ENCODE measurements at places on chromosomes 7 and 10. TPM values are rescaled to one million over a fixed set of nuclear protein-coding genes. Genes with fewer than 3 reads are reported as not detected.

GRCh38 chr10:7199152-7199760 lies 211.6 kb downstream of the SFMBT2 start:
- H3K4me3 ChIP-seq: no peak overlapping the region
- no peak overlapping the region for H3K27ac ChIP-seq
- no peaks in the 10 kb centered on the region for H3K27me3 ChIP-seq
- no peak for DNase-seq

CNNM1 gene
- 0.28 TPM for total RNA-seq

- no peak overlapping the region for H3K4me3 ChIP-seq
- no peak overlapping the region for H3K27ac ChIP-seq
- no peak for DNase-seq
Measured at GRCh38 chr10:112585126-112585525, 138.1 kb downstream of the VTI1A start.

DNA sequence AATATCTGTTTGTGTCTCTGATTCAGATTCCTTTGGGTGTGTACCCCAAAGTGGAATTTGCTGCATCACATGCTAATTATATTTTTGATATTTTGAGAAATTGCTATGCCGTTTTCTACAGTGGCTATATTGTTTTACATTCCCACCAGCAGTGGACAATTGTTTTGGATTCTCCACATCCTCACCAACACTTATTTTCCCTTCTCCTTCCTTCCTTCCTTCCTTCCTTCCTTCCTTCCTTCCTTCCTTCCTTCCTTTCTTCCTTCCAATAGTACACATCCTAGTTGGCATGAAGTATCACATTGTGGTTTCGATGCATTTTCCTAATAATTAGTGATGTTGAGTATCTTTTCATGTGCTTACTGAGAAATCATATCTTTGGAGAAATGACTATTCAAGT lies 535.5 kb downstream of the SH2D4B start:
- no peaks in the 10 kb centered on the region for H3K27me3 ChIP-seq
- no peak overlapping the region for H3K4me3 ChIP-seq
- H3K4me1 ChIP-seq: no peaks in the 10 kb centered on the region
- no peaks in the 10 kb centered on the region for H3K36me3 ChIP-seq
- no peak overlapping the region for H3K27ac ChIP-seq
- no peak for DNase-seq

SEMA3D gene
- total RNA-seq: 0.64 TPM

- DNase-seq: no peak
- H3K36me3 ChIP-seq: peaks cover 14% of the 10 kb centered on the region
- H3K27ac ChIP-seq: no peak overlapping the region
- H3K4me1 ChIP-seq: peaks cover 2% of the 10 kb centered on the region
- H3K4me3 ChIP-seq: no peak overlapping the region
- H3K27me3 ChIP-seq: no peaks in the 10 kb centered on the region
Measured at GRCh38 chr7:132907380-132907940, 174.4 kb downstream of the CHCHD3 start.

DNA sequence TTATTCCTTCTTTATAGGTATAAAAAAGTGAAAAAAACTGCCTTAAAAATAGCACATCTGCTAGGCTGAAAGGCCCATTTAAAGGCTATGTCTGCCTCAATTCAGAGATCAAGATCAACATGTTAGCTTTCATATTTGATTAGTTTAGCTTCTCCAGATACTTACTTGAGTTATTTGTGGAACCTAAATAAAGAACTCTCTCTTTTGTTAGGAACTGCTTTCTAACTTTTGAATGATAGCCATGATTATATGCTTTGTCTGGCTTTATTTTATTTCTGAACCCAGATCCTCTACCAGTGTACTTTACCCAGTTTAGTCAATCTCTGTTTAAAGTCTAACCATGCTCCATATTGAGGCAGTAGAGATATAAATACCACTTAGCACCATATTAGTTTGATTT lies 515.5 kb upstream of the SEMA3D start:
- H3K4me1 ChIP-seq: no peaks in the 10 kb centered on the region
- H3K27ac ChIP-seq: no peak overlapping the region
- DNase-seq: no peak
- no peaks in the 10 kb centered on the region for H3K27me3 ChIP-seq
- H3K4me3 ChIP-seq: no peak overlapping the region

TFAM gene
- 102 TPM for total RNA-seq

LIPJ gene
- not detected for total RNA-seq

DNA sequence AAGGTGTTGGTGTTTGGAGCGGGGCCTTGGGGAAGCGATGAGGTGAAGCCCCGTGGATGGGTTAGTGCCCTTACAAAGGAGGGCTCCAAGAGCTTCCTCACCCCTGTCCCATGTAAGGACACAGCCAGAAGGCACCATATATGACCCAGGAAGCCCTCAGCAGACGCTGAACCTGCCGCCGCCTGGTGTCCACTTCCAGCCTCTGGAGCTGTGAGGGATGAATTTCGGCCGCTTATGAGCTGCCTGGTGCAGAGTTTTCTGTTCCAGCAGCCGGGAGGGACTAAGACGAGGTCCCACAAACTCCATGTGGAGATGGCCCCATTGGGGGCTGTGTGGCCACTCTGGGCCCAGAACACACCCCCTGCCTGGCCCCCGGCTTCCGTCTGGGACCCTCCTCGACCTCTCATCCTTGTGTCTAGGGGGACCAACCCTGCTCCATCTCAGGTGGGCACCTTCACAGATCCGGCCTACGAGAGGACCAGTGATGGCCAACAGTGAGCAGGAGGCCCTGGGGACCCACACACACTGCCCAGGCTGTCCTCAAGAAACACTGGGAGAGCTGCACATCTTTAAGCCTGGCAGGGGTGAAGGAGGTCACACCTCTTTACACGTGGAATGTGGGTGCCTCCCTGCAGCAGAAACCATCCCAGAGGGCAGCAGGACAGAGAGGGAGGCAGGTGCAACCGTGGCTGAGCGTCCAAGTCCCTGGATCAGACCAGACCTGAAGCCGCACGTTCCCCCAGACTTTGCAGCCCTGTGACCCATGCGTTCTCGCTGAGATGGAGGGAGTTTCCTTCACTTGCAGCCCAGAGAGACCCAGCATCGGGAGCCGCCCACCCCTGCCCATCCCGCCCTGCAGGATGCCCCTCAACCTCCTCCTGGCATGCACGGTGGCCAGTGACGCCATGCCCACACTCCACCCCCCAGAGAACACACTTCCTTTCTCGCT lies 96.1 kb downstream of the PDGFA start:
- H3K4me1 ChIP-seq: no peaks in the 10 kb centered on the region
- H3K27me3 ChIP-seq: no peaks in the 10 kb centered on the region
- H3K4me3 ChIP-seq: no peak overlapping the region
- no peaks in the 10 kb centered on the region for H3K36me3 ChIP-seq
- no peak for DNase-seq

- no peak for DNase-seq
- no peaks in the 10 kb centered on the region for H3K4me1 ChIP-seq
- H3K4me3 ChIP-seq: no peak overlapping the region
- H3K27ac ChIP-seq: no peak overlapping the region
Measured at GRCh38 chr7:53095731-53096501, 60.5 kb downstream of the POM121L12 start.

GRCh38 chr10:23171232-23171876 lies 20.8 kb upstream of the PTF1A start:
- H3K27ac ChIP-seq: no peak overlapping the region
- H3K36me3 ChIP-seq: no peaks in the 10 kb centered on the region
- DNase-seq: no peak
- no peaks in the 10 kb centered on the region for H3K4me1 ChIP-seq

WNT8B gene
- 0.43 TPM for total RNA-seq

DNA sequence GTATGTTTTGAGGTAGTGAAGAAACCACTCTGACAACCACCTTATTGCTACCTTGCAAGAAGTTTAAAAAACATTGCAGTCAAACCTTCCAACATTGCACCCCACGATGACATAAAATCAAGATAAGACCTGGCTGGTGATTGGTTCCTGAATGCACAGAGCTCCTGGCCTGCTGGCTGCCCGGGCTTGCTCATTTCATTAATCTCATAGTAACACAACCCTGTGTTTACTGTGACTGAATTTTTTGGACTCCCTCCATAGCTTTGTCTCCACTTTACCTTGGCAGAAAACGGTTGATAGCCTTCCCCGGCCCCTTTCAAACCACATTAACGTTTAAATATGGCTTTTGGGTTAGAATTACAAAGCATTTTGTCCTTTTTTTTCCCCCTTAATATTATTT lies 27.5 kb downstream of the VWA2 start:
- H3K36me3 ChIP-seq: no peaks in the 10 kb centered on the region
- no peak for DNase-seq
- H3K4me1 ChIP-seq: no peaks in the 10 kb centered on the region
- no peak overlapping the region for H3K4me3 ChIP-seq

DNA sequence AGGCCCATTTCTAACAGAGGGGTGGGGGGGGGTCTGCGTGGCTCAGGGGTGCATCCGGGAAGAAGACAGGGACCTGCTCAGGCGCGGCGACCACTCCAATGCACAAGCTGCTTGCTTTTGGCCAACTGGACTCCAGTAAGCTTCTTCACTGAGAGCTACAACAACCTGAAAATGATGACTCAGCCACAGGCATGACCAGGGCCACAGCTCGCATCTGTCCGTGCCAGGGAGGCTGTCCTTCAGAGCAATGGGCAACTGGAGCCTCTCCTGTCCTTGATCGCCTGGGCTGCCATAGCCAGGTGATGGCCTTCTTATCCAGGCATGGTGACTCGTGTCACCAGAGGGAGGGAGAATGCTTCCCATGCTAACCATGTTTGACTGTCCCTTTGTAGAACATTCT lies 81.6 kb upstream of the RNF32 start:
- H3K4me3 ChIP-seq: no peak overlapping the region
- no peaks in the 10 kb centered on the region for H3K36me3 ChIP-seq
- no peak for DNase-seq
- H3K4me1 ChIP-seq: no peaks in the 10 kb centered on the region
- H3K27me3 ChIP-seq: peaks cover 11% of the 10 kb centered on the region

GRCh38 chr7:64625114-64626082 lies 40.5 kb upstream of the ZNF107 start:
- H3K36me3 ChIP-seq: no peaks in the 10 kb centered on the region
- H3K27me3 ChIP-seq: no peaks in the 10 kb centered on the region
- H3K27ac ChIP-seq: no peak overlapping the region
- H3K4me1 ChIP-seq: no peaks in the 10 kb centered on the region
- H3K4me3 ChIP-seq: no peak overlapping the region
- DNase-seq: no peak

CLDN15 gene
- 20.7 TPM for total RNA-seq

ZNF727 gene
- not detected for total RNA-seq

- no peaks in the 10 kb centered on the region for H3K27me3 ChIP-seq
- no peak overlapping the region for H3K27ac ChIP-seq
- no peak for DNase-seq
- no peaks in the 10 kb centered on the region for H3K36me3 ChIP-seq
- H3K4me3 ChIP-seq: no peak overlapping the region
- H3K4me1 ChIP-seq: no peaks in the 10 kb centered on the region
Measured at GRCh38 chr7:136998495-136998894, 130.0 kb downstream of the CHRM2 start.

CROT gene
- 7.1 TPM for total RNA-seq

GRCh38 chr10:131804551-131805295 lies 96.1 kb upstream of the PPP2R2D start:
- H3K4me3 ChIP-seq: no peak overlapping the region
- DNase-seq: no peak
- H3K4me1 ChIP-seq: no peaks in the 10 kb centered on the region

- H3K36me3 ChIP-seq: peaks cover 78% of the 10 kb centered on the region
- peak overlapping the region; percentile 65 for H3K4me3 ChIP-seq
- H3K27me3 ChIP-seq: no peaks in the 10 kb centered on the region
- H3K27ac ChIP-seq: peak overlapping the region; percentile 86
Measured at GRCh38 chr10:1109795-1110673, 53.8 kb downstream of the WDR37 start.

GRCh38 chr7:48049850-48050249 lies 14.5 kb downstream of the C7orf57 start:
- DNase-seq: no peak
- H3K27me3 ChIP-seq: no peaks in the 10 kb centered on the region
- H3K4me3 ChIP-seq: no peak overlapping the region
- no peaks in the 10 kb centered on the region for H3K36me3 ChIP-seq

GPR26 gene
- total RNA-seq: not detected

HMX3 gene
- not detected for total RNA-seq

TSPAN33 gene
- total RNA-seq: 6.2 TPM

GRCh38 chr7:134836447-134836846 lies 57.0 kb downstream of the CALD1 start:
- H3K27me3 ChIP-seq: no peaks in the 10 kb centered on the region
- H3K4me1 ChIP-seq: no peaks in the 10 kb centered on the region
- no peaks in the 10 kb centered on the region for H3K36me3 ChIP-seq
- no peak overlapping the region for H3K4me3 ChIP-seq

MYOZ1 gene
- total RNA-seq: not detected

FAM237B gene
- not detected for total RNA-seq

DNA sequence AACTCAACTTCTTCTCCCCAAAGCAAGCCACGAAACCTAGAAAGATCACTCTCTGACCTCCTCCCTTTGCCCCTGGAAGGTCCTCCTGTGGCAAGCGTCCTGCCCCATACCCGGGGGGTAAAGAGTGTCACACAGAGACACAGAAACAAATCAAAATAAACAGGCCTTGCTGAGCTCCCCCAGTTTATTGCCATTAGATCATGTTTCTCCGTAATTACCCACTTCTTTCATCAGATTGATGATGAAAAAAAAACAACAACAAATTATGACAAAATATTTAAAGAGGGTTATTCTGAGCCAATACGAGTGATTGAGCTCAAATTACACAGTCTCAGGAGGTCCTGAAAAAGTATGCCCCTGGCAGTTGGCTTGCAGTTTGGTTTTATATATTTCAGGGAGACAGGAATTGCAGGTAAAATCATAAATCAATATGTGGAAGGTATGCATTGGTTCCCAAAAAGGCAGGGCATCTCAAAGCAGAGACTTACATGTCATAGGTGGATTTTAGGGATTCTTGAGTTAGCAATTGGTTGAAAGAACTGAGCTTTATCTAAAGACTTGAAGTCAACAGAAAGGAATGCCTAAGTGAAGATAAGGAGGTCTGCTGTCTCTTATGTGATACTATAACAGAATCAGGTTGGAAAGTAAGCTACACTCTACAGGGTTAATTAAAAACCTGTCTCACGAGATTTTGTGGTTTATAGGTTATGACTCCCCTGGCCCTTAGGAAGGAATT lies 86.2 kb downstream of the APBB1IP start:
- H3K27ac ChIP-seq: peak overlapping the region; percentile 28
- no peaks in the 10 kb centered on the region for H3K27me3 ChIP-seq
- peaks cover 63% of the 10 kb centered on the region for H3K36me3 ChIP-seq
- no peak for DNase-seq

PLXDC2 gene
- total RNA-seq: not detected

- no peak for DNase-seq
- H3K27me3 ChIP-seq: no peaks in the 10 kb centered on the region
- H3K36me3 ChIP-seq: peaks cover 1% of the 10 kb centered on the region
- H3K4me3 ChIP-seq: no peak overlapping the region
Measured at GRCh38 chr7:2096692-2097387, 135.9 kb downstream of the MAD1L1 start.

- peaks cover 76% of the 10 kb centered on the region for H3K4me1 ChIP-seq
- H3K4me3 ChIP-seq: no peak overlapping the region
- no peaks in the 10 kb centered on the region for H3K27me3 ChIP-seq
- H3K27ac ChIP-seq: peak overlapping the region; percentile 35
Measured at GRCh38 chr7:55558962-55559920, 13.1 kb downstream of the VOPP1 start.

CTAGE4 gene
- total RNA-seq: 0.56 TPM

JAKMIP3 gene
- total RNA-seq: 1.3 TPM

WEE2 gene
- total RNA-seq: not detected
